ENCODE measurements at places on chromosomes 11 and 22. TPM values are rescaled to one million over a fixed set of nuclear protein-coding genes. Genes with fewer than 3 reads are reported as not detected.

The PRODH gene
- polyA plus RNA-seq, result 12.4 TPM

The MMP7 gene
- 21.8 TPM for polyA plus RNA-seq

The MFRP gene
- polyA plus RNA-seq, result not detected

The C11orf16 gene
- polyA plus RNA-seq, result 0.38 TPM

The ANGPTL5 gene
- not detected for polyA plus RNA-seq

The ZNF214 gene
- 13.9 TPM for polyA plus RNA-seq

The KRTAP5-1 gene
- 0.18 TPM for polyA plus RNA-seq

The GSTT2B gene
- 17.0 TPM for polyA plus RNA-seq

The RAG2 gene
- polyA plus RNA-seq, result 0.32 TPM

The CHADL gene
- 2.7 TPM for polyA plus RNA-seq

The P2RX6 gene
- 1.1 TPM for polyA plus RNA-seq

The LRRC74B gene
- polyA plus RNA-seq, result 0.11 TPM

The HEPN1 gene
- 1.2 TPM for polyA plus RNA-seq

The APOBEC3A gene
- polyA plus RNA-seq, result not detected

The AMBRA1 gene
- polyA plus RNA-seq, result 26.9 TPM

The CLMP gene
- polyA plus RNA-seq, result 34.5 TPM

The AGBL2 gene
- polyA plus RNA-seq, result 7.1 TPM

The ANKK1 gene
- polyA plus RNA-seq, result 0.21 TPM
